ENCODE measurements at places on chromosomes 11 and 22.

DNA sequence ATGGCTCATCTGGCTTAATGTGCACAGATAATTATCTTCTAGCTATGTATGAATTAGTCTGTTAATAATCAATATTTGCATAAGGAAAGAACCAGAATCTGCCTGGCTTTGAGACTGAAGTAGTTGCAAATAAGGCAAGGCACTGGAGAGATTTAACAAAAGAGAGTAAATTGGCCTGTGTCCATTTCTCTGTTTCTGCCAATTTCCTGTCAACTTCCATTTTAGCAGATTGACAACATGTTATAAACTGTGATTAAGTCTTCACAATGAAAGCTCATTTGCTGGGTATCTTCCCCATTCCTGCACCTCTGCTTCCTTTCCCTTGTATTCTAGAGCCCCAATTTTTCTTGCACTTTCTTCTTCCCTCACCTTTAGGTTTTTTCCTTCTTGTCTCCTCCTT lies 5.3 kb upstream of the TMEM123 start:
- DNase-seq = peak; percentile 55

GRCh38 chr11:110755941-110756340 lies 43.7 kb upstream of the ARHGAP20 start:
- no peak for DNase-seq

GRCh38 chr11:57781529-57781943 lies 19.9 kb downstream of the CTNND1 start:
- peak; percentile 96 for DNase-seq

GRCh38 chr11:12439615-12440014 lies 62.2 kb downstream of the PARVA start:
- DNase-seq = no peak

DNA sequence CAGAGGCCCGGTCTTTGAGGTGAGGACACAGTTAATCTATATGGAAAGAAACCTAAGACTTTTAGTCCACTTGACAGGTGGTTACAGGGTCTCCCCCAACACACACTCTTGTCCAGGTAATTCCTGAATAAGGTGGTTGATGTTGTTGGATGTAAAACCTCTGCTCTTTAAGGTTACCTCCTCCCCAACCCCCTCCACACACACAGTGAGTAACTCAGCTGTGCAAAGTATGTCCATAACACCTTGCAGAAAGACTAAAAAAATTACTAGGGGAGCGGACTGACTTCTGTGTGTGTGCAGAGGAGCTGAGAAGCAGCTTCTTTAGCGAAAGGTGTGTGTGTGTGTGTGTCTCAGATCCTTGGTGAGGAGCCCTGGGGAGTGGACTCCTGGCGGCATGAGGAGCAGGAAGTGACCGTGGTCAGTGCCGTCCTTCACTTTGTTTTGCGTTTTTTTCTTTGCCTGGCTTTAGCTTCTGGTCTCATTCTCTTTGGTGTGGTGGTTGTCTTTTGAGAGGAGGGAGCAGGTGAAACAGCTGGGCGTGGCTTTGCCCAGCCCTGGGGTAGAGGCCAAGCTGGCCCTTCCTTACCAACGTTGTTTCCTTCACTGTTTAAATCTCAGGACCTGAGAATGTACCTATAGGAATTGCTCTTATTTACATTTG lies 1.7 kb downstream of the ZBED4 start:
- DNase-seq = peak; percentile 29

- DNase-seq = no peak
Measured at GRCh38 chr11:127105593-127106541, 105.3 kb upstream of the KIRREL3 start.

Data from PC-3 (cell line).